IMR-90 (cell line): ENCODE measurements at places on chromosomes 4 and X.
A peak's percentile ranks its signal among the peaks of the same experiment; 100 is the strongest.

GRCh38 chr4:20532871-20533870, 167.1 kb upstream of the PACRGL start:
- H3K27ac ChIP-seq, result no peak overlapping the region
- no peaks in the 10 kb centered on the region; the same call in 1 of the 2 replicates for H3K36me3 ChIP-seq
- peaks cover 10% of the 10 kb centered on the region for H3K4me1 ChIP-seq

- DNase-seq, result no peak
- no peaks in the 10 kb centered on the region for H3K4me1 ChIP-seq
- no peaks in the 10 kb centered on the region for H3K36me3 ChIP-seq
- H3K27ac ChIP-seq, result no peak overlapping the region
These were observed 28.1 kb upstream of the GPC3 start for GRCh38 chrX:134013524-134013923.

DNA sequence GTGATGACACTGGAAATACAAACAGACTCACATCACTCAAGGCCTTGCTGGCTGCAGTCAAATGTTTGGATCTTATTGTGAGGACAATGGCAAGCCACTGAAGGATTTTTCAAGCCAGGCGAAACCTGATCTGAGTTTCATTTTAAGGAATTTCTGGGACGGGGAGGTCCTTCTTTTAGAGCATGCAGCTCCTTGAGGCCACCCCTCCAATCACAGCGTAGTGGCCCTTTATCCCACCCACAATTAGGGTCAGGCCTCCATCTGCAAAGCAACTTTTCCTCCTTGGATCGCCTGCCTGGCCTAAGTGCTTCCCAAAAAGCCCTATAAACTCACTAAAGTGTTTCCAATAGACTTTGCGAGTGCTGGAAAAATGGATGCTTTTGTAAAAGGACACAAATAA, 115.5 kb downstream of the EFHC2 start:
- H3K4me3 ChIP-seq, result no peak overlapping the region
- no peaks in the 10 kb centered on the region for H3K4me1 ChIP-seq
- H3K27me3 ChIP-seq, result peaks cover 4% of the 10 kb centered on the region
- no peak overlapping the region for H3K27ac ChIP-seq

DNA sequence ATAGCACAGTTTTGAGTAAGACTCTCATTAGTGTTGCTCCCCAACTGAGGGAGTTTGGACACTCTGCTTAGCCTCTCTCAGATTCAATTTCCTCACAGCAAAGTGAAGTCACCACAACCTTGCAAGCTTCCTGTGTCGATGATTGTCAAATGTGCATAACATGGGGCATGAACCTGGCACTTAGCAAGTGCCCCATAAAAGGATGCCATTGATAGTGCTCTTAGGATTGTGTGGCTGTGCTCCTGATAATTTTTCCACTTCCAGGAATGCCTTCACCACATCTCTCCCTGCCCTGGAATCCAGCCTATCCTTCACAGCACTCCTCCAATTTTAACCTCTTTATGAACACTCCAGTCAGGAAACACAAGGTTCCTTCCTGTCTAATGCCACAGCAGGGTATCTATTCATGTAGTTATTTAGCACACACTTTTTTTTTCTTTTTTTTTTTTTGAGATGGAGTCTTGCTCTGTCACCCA, 309.4 kb downstream of the PPP3CA start:
- no peaks in the 10 kb centered on the region for H3K4me1 ChIP-seq
- no peaks in the 10 kb centered on the region for H3K27me3 ChIP-seq
- peak; percentile 13 for DNase-seq

- H3K36me3 ChIP-seq, result no peaks in the 10 kb centered on the region
- H3K4me3 ChIP-seq, result no peak overlapping the region
- H3K27me3 ChIP-seq, result no peaks in the 10 kb centered on the region
- H3K27ac ChIP-seq, result no peak overlapping the region
These were observed 107.6 kb downstream of the MID1 start for GRCh38 chrX:10512741-10513140.
